Muscle of arm (tissue), 14 donors: ENCODE measurements at places on chromosomes 13 and 19.

- no peak for DNase-seq
Measured at GRCh38 chr13:73903561-73903960, 230.6 kb downstream of the KLF12 start.

- DNase-seq: no peak
Measured at GRCh38 chr19:3176715-3177501, 1.7 kb upstream of the S1PR4 start.

- no peak for DNase-seq
Measured at GRCh38 chr13:80314711-80315653, 25.9 kb downstream of the SPRY2 start.

- no peak for DNase-seq
Measured at GRCh38 chr13:45966715-45967114, 85.8 kb downstream of the ZC3H13 start.
